Sigmoid colon (tissue), 7 donors: ENCODE measurements at places on chromosomes 7 and 10. TPM values are rescaled to one million over a fixed set of nuclear protein-coding genes. Genes with fewer than 3 reads are reported as not detected.

DNA sequence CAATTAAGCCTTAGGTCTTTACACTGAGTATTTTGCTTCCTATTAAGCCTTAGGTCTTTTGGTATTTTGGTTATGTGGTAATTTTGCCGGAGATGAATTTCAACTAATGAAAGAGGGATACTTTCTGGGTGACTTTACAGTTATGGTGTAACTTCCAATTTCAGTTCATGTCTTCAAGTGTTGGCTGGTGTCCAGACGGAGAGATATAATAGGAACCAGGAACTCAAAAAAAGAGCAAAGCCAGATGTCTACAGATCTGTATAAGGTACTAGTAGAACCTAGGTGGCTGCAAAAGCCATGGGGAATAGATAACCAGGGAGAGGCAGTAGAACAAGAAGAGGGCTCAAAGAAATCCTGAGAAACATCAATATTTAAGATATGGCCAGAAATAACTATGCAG, 12.3 kb downstream of the ERCC6 start:
- peaks cover 14% of the 10 kb centered on the region for H3K36me3 ChIP-seq
- no peaks in the 10 kb centered on the region for H3K4me1 ChIP-seq
- no peaks in the 10 kb centered on the region for H3K27me3 ChIP-seq
- no peak overlapping the region for H3K27ac ChIP-seq
- no peak for DNase-seq
- no peak overlapping the region for H3K4me3 ChIP-seq

DNA sequence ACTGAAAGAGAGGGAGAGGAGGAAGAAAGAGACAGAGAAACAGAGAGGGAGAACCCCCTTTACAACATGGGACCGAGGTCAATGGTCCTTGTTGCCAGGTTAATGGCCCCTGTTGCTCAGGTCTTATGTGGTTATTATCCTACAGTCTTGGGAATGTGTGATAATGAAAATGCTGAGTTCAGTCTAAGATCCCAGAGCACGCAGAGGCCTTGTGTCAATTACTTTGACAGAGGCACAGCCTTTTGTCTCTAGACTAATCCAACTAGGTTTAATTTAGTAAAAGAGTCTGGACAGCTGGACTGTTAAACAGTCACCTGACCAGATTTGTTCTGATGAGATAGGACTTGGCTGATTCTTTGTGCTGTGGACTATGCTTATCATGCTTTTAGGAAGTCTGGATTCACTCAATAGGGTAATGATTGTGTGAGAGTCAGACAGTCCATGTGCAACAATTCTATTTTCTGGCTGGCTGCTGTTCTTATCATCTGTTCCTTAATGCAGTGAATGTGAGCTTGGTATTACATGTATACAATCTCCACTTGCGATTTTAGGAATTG, 157.4 kb upstream of the MAGI2 start:
- no peak for DNase-seq
- no peaks in the 10 kb centered on the region for H3K4me1 ChIP-seq
- no peak overlapping the region for H3K4me3 ChIP-seq
- H3K36me3 ChIP-seq, result no peaks in the 10 kb centered on the region
- H3K27ac ChIP-seq, result no peak overlapping the region

DNA sequence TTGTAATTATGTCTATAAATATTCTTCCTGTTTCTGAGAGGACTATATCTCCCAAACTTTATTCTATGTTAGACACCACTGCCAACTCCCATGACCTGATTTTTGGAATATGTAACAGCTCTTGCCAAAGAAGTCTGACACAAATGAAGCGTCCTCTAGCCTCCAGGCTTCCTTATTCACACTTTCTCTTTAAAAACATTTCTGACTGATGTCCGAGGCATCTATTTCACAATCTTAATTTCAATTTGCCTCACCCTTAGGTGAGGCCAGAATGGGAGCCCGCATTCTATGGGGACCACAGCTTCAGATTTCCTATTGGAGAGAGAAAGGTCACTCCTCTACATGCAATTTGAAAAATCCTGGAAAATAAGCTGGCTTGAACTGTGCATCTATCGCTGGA, 873.2 kb downstream of the GATA3 start:
- H3K4me3 ChIP-seq, result no peak overlapping the region
- H3K27ac ChIP-seq, result no peak overlapping the region
- DNase-seq, result no peak
- no peaks in the 10 kb centered on the region for H3K36me3 ChIP-seq

GRCh38 chr7:131552053-131552452, 4.4 kb downstream of the PODXL start:
- H3K36me3 ChIP-seq, result no peaks in the 10 kb centered on the region
- no peaks in the 10 kb centered on the region for H3K27me3 ChIP-seq
- H3K27ac ChIP-seq, result no peak overlapping the region
- H3K4me1 ChIP-seq, result peaks cover 50% of the 10 kb centered on the region
- no peak for DNase-seq
- H3K4me3 ChIP-seq, result no peak overlapping the region

- H3K4me3 ChIP-seq, result peak overlapping the region; percentile 1
- H3K27ac ChIP-seq, result peak overlapping the region; percentile 9
- no peaks in the 10 kb centered on the region for H3K4me1 ChIP-seq
- no peaks in the 10 kb centered on the region for H3K27me3 ChIP-seq
- no peak for DNase-seq
- H3K36me3 ChIP-seq, result peaks cover 14% of the 10 kb centered on the region
Observed at GRCh38 chr10:386771-387592, 251.7 kb downstream of the ZMYND11 start.

- H3K27ac ChIP-seq, result no peak overlapping the region
- no peak for DNase-seq
- no peak overlapping the region for H3K4me3 ChIP-seq
- no peaks in the 10 kb centered on the region for H3K36me3 ChIP-seq
- no peaks in the 10 kb centered on the region for H3K27me3 ChIP-seq
Observed at GRCh38 chr7:73611017-73611555, 13.2 kb downstream of the MLXIPL start.

DNA sequence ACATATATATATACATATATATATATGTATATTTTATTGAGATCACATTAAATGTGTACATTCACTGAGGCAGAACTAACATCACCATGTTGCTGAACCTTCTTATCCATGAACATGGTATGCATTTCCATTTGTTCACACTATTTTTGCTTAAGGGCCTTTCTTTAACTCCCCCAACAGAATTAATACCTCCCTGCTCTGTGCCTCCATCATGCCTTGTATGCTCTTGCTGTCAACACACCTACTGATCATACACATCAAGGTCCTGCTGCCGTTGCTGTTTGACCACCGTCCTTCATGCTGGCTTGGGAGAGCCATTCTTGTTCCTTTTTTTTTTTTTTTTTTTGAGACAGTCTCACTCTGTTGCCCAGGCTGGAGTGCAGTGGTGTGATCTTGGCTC, 43.5 kb downstream of the EPHB4 start:
- no peaks in the 10 kb centered on the region for H3K36me3 ChIP-seq
- no peak overlapping the region for H3K4me3 ChIP-seq
- peaks cover 7% of the 10 kb centered on the region for H3K27me3 ChIP-seq
- no peak for DNase-seq

DNA sequence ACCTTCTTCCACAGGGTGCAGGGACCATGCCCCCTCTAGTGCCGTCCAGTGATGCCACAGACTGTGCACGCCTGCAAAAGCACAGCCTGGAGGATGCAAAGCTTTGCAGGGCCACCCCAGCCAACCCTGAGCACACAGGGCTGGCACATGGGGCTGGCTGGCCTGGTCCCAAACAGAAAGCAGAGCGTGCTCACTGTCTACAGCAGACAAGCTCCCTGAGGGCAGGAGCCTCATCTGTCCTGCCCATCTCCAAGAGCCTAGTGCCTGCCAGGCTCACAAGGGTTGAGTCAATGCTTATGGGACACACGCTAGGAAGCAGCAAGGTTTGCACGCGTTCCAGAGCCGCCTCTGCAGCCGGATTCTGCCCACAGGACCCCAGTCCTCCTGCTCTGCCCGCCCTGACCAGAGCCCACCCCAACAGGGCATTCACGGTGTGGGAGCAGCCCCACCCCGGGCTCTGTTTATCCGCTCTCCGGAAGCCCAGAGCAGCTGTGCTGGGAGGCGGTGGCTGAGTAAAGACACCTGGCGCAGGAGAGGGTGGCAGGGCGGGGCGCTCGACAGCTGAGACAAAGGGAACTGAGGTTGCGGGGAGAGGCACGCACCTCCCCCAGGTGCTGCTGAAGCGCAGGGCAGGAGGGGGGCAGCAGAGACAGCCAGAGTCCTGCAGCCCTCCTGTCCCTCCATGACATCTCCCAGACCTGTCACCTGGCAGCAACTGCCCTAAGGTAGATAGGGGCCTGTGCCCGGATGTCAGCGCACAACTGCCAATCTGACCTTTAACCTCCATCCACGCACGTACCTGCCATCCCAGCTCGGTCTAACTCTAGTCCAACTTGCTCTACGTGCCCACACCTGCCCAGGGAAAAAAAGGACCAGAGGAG, 4.3 kb downstream of the KCNH2 start:
- no peaks in the 10 kb centered on the region for H3K27me3 ChIP-seq
- H3K27ac ChIP-seq, result peak overlapping the region; percentile 84
- H3K4me3 ChIP-seq, result peak overlapping the region; percentile 68
- H3K36me3 ChIP-seq, result no peaks in the 10 kb centered on the region

DNA sequence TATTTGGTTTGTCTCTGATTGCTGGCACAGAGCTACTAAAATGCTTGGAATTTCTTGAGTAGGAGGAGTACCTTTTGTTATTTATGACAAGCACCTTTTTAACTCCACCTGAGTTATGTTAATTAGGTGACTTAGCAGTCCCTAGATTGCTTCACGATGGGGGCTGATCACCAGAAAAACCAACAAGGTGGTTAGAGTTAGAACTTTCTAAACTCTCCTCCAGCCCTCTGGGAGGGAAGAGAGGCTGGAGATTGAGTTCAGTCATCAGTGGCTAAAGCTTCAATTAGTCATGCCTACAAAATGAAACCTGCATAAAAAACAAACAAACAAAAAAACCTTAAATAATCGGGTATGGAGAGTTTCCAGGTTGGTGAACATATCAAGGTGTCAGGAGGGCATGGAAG, 23.6 kb upstream of the ING3 start:
- H3K27ac ChIP-seq, result no peak overlapping the region
- H3K36me3 ChIP-seq, result no peaks in the 10 kb centered on the region
- no peaks in the 10 kb centered on the region for H3K4me1 ChIP-seq
- no peaks in the 10 kb centered on the region for H3K27me3 ChIP-seq
- no peak for DNase-seq

DNA sequence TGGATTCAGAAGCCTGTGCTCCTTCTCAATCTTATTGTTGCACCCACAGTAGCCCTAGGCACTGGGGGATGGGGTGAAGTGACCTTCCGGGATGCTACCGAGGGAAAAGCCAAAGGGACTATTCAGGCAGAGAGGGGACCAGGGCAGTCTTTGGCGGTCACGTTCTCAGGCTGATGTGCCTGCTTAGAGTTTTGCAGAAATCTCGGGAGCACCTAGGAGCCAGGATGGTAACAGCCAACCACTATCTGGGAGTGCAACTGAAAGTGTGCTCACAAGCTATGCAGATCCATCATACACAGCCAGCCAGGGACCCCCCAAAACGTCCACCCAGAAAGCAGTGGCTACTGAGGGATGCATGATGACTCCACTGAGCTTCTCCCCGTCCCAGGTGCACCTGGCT, 52.4 kb downstream of the CXCL12 start:
- no peak overlapping the region for H3K27ac ChIP-seq
- no peak for DNase-seq
- H3K36me3 ChIP-seq, result no peaks in the 10 kb centered on the region
- no peak overlapping the region for H3K4me3 ChIP-seq
- no peaks in the 10 kb centered on the region for H3K27me3 ChIP-seq

DNA sequence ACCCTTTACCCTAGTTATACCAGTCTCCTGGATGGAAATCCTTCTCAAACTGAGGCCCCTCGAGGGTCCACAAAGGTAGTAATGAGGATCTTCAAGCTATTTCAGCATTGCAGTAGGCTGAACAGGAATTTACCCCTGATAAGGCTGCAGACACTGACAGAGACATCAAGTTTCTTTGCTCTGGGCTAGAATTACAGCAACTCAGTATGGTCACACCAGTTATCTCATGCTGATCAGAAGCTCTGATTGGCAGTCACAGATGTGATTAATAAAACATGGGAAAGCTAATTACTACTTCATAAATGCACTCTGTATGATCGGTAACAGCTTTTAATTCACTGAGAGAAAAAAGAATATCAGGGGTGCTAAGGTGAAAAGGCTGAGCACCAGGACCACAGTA, 30.6 kb downstream of the FAM204A start:
- H3K27me3 ChIP-seq, result no peaks in the 10 kb centered on the region
- peaks cover 33% of the 10 kb centered on the region for H3K36me3 ChIP-seq
- no peak overlapping the region for H3K27ac ChIP-seq
- DNase-seq, result no peak
- peaks cover 35% of the 10 kb centered on the region for H3K4me1 ChIP-seq

DNA sequence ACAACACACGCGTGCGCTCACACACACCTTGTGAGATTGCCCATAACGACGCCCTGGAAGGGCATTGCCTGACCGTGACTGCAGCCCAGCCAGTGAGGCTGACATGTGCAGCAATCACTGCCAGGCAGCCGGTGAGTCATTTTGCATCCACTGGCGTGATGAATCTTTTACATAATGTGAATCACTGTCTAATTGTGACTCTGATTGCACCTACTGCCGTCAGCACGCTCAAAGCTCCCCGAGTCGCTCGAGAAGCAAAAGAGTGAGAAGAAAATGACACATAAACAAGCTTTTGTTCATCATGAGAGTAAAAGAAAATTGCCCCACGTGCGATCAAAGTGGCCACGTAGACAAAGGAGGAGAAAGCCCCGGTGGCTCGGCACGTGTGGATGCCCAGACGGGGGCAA, 117.4 kb upstream of the PFKP start:
- no peaks in the 10 kb centered on the region for H3K36me3 ChIP-seq
- H3K27me3 ChIP-seq, result no peaks in the 10 kb centered on the region
- H3K4me1 ChIP-seq, result no peaks in the 10 kb centered on the region
- no peak for DNase-seq
- H3K4me3 ChIP-seq, result no peak overlapping the region

DNA sequence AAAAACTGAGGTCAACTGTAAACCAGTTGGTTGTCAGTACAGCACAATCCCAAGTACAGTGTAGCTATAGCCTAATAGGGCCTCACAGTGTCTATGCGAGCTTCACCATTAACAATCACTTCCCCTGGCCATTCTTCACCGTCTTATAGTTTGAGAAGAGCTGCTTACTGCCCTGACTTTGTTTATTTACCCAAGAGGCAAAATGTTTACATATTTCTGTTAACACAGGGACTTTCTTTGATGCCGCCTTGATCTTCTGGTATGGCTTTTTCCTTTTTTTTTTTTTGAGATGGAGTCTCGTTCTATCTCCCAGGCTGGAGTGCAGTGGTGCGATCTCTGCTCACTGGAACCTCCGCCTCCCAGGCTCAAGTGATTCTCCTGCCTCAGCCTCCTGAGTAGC, 3.3 kb downstream of the MYOF start:
- H3K4me1 ChIP-seq, result peaks cover 56% of the 10 kb centered on the region
- peak overlapping the region; percentile 95 for H3K27ac ChIP-seq
- H3K4me3 ChIP-seq, result no peak overlapping the region

The LDB3 gene
- 42.1 TPM for total RNA-seq

The CYP2C19 gene
- total RNA-seq, result not detected

The CPA1 gene
- not detected for total RNA-seq

The CCDC201 gene
- not detected for total RNA-seq

The TBXAS1 gene
- total RNA-seq, result 22.4 TPM

The CDC123 gene
- total RNA-seq, result 50.8 TPM
